ENCODE measurements at places on chromosomes 13 and 19.
A peak's percentile ranks its signal among the peaks of the same experiment; 100 is the strongest.

DNA sequence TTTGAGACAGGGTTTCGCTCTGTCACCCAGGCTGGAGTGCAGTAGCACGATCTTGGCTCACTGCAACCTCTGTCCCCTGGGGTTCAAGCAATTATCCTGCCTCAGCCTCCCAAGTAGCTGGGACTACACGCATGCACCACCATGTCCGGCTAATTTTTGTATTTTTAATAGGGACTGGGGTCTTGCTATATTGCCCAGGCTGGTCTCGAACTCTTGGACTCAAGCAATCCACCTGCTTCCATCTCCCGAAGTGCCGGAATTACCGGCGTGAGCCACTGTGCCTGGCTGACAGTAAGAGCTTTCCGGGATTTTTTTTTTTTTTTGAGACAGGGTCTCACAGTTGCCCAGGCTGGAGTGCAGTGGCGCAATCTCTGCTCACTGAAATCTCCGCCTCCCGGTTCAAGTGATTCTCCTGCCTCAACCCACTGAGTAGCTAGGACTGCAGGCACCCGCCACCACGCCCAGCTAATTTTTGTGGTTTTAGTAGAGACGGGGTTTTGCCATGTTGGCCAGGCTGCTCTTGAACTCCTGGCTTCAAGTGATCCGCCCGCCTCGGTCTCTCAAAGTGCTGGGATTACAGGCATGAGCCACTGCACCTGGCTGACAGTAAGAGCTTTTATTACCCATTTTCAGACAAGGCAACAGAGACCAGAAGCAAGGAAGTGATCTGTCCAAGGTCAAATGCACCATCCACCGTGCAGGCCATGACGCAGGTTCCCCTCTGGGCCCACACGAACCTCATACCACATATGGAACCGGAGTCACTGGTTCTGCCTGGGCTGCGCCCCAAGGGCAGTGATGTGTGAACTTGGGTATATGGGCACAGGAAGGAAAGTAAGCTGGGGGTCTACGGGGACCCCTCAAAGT is 21.0 kb downstream of the RFX1 start:
- no peak for DNase-seq

- no peak for DNase-seq
Observed at GRCh38 chr13:44272692-44273091, 100.9 kb upstream of the SERP2 start.

DNA sequence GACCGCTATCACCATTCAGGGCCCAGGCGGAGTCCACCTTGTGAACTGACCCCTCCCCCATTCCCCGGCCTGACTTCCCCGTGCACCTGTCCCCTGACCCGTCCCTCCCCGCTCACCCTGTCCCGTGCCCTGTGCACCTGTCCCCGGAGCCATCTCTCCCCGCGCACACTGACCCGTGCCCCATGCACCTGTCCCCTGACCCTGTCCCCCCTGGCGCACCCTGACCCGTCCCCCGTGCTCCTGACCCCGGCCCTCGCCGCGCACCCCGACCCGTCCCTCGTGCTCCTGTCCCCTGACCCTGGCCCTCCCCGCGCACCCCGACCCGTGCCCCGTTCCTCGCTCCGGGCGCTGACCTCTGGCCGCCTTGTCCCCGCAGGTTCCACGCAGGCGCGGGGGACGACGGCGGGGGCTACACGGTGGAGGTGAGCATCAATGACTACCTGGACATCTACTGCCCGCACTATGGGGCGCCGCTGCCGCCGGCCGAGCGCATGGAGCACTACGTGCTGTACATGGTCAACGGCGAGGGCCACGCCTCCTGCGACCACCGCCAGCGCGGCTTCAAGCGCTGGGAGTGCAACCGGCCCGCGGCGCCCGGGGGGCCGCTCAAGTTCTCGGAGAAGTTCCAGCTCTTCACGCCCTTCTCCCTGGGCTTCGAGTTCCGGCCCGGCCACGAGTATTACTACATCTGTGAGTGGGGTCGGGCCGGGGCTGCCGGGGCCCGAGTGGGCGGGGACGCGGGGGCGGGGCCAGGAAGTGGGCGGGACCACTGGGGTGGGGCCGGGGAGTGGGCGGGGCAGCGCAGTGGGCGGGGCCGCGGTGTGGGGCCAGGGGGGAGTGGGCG is 9.7 kb downstream of the EFNA2 start:
- peak; percentile 45 for DNase-seq

DNA sequence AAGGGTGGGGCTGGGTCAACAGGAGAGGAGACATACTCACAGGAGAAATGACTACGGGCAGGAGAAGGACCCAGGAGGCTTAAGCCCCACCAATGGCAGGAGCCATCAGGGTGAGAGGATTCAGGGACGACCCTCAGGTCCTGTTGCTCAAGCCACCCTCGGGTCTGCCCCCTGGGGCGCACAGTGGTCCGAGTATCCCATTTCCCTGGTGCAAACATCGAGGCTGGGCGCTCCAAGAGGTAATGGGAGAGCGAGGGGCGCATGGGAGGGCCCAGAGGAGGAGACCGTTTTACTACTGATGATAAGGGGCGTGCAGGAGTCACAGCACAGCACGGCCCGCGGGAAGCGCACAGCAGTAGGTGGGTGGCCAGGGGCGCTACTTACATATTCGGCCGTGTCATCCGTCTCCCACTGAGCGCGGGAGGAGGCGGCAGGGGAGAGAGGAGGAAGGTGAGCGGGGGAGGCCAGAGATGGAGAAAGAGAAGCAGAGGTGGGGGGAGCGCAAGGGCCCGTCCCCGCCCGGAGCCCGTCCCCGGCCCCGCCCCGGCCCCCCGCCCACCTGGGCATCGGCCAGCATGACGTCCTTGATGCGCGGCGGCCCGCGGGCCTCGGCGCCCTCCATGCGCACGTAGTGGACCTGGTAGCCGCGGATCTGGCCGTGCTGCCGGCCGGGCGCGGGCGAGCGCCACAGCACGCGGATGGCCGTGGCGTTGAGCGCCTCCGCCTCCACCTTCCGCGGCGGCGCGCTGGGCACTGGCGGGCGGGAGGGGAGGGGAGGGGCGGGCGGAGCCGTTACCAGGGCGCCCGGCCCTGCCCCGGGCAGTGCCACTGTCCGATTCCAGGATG is 111.5 kb downstream of the PTPRS start:
- no peak for DNase-seq

- no peak for DNase-seq
Observed at GRCh38 chr19:15576526-15577156, 38.4 kb upstream of the CYP4F8 start.

DNA sequence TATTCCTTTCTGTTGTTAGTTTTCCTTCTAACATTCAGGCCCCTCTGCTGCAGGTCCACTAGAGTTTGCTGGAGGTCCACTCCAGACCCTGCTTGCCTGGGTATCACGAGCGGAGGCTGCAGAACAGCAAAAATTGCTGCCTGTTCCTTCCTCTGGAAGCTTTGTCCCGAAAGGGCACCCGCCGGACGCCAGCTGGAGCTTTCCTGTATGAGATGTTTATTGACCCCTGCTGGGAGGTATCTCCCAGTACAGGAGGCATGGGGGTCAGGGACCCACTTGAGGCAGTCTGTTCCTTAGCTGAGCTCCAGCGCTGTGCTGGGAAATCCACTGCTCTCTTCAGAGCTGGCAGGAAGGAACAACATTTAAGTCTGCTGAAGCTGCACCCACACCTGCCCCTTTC is 259.1 kb downstream of the SLC7A1 start:
- DNase-seq, result no peak

- DNase-seq, result no peak
Observed at GRCh38 chr13:42526804-42527203, 47.1 kb upstream of the TNFSF11 start.

DNA sequence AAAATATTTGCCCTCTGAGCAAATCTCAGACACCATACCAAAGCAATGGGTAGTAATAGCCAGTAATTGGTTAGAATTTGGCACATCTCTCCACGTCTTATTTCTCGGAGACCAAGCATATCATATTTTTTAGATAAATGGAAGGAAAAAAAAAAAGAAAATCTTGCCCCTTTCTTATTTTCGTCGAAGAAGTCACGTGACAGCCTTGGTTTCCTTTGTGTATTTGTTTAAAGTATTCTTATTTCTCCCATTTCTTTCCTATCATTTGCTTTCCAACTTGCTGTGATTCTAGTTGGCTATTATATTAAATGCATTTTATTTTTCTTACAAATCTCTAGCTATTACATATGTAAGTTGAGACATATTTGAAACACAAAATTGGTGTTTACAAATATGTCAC is 2155.9 kb downstream of the PCDH9 start:
- DNase-seq, result no peak

DNA sequence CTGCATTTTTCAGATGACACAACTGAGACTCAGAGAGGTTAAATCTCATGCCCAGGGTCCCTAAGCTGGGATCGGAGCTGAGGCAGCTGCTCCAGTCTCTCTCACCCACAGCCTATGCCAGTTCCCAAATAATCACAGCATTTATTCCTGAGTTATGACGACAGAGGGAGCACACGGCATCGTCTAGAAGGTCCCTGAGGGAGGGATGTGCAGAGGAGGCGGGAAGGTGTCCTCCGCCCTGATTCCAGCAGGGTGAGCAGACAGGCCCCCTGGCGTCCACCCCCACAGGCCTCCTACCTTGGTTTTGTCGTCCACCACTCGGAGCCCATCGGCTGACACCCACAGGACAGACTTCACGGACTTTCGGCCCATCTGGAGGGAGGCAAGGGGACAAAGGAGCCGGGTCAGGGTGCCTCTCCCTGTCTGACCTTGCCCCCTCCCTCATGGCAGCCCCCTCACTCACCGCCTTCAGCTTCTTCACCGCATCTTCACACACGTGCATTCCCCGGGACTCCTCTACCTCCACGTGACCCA is 8.0 kb downstream of the NUMBL start:
- no peak for DNase-seq

DNA sequence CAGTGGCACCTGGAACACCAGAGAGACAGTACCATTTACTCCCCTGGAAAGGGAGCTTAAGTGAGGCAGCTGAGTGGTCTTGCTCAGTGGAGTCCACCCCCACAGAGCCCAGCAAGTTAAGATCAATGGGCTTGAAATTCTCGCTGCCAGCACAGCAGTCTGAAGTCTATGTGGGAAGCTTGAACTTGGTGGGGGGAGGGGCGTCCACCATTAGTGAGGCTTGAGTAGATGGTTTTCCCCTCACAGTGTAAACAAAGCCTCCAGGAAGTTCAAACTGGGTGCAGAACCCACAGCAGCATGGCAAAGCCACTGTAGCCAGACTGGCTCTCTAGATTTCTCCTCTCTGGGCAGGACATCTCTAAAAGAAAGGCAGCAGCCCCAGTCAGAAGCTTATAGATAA is 30.3 kb upstream of the CEACAM4 start:
- DNase-seq, result no peak

GRCh38 chr13:107141767-107142166 is 573.8 kb upstream of the ARGLU1 start:
- no peak for DNase-seq

- DNase-seq, result no peak
Observed at GRCh38 chr19:4406626-4407025, 4.2 kb downstream of the CHAF1A start.

- no peak for DNase-seq
Observed at GRCh38 chr13:79935121-79935520, 405.8 kb downstream of the SPRY2 start.

DNA sequence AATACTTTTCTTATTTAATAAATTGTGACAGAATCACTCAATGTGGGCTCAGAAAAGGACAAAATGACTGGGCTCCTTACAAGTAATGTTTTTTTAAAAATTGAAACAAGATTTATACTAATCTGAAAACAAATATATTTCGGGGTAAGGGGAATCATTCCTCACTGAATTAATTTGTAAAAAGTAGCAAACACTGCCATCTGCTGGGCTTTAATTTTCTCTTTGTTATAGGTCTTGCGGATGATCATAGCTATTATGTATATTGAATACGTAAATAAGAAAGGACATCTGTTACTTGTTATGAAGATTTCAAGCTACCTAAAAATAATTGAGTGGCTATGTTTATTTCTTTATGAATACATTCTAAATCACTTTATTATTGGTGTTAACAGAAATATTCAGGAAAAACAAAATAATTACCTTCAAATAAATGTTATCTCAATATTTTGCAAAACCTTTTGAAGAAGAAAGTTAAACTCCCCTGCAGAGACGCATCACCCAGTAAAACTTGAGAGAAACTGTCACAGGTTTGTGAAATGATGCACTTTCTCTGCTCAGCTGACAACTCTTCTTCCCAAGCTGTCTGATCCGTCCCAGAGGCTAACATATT is 17.8 kb upstream of the ENOX1 start:
- no peak for DNase-seq

GRCh38 chr13:70183041-70183440 is 74.8 kb upstream of the KLHL1 start:
- no peak for DNase-seq

- no peak for DNase-seq
Observed at GRCh38 chr19:47022140-47022536, 2.5 kb downstream of the NPAS1 start.

- no peak for DNase-seq
Observed at GRCh38 chr19:3766520-3766919, 4.0 kb downstream of the MRPL54 start.
